ENCODE measurements at places on chromosomes 6 and 20.

GRCh38 chr6:30555816-30556065 is 548 bp downstream of the GNL1 start:
- DNase-seq, result peak; percentile 41

- DNase-seq, result no peak
These were observed 10.3 kb upstream of the TCP11 start for GRCh38 chr6:35151466-35151865.

- no peak for DNase-seq
These were observed 9.3 kb downstream of the HLA-DOA start for GRCh38 chr6:33000055-33000454.

DNA sequence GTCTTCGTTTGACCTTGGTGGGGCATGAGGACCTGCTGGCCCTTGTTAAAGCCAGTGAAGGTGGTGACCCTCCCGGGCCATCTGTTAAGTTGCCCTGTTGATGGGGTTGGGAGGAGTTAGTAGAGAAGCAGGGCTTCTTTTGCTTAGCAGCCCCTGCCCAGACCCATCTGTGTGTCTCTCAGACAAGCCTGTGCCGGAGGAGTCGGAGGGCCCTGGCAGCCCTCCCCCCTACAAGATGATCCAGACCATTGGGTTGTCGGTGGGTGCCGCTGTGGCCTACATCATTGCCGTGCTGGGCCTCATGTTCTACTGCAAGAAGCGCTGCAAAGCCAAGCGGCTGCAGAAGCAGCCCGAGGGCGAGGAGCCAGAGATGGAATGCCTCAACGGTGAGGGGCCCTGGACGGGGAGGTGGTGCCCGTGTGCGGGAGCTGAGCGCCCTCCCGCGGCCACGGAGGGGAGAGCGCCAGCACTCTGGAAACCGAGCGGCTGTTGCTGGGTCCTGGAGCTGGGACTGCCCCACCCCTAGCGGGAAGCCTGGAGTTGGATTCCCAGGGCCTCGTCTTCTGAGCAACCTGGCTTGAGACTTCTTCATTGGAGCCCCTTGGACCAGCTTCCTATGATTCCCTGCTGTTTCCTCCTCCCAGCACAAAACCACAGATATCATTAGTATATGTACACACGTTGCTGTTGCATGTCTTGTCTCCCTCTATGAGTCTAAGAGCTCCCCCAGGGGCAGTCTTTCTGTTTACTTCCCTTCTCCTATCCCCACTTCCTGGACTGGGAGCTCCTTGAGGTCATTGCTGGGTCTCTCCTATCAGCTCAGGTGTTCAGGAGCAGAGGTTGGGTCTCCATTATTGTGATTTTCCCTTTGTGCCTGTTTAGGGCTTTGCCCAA is 27.6 kb upstream of the SRF start:
- DNase-seq, result peak; percentile 71

GRCh38 chr6:144027932-144028587 is 20.0 kb upstream of the PLAGL1 start:
- no peak for DNase-seq

DNA sequence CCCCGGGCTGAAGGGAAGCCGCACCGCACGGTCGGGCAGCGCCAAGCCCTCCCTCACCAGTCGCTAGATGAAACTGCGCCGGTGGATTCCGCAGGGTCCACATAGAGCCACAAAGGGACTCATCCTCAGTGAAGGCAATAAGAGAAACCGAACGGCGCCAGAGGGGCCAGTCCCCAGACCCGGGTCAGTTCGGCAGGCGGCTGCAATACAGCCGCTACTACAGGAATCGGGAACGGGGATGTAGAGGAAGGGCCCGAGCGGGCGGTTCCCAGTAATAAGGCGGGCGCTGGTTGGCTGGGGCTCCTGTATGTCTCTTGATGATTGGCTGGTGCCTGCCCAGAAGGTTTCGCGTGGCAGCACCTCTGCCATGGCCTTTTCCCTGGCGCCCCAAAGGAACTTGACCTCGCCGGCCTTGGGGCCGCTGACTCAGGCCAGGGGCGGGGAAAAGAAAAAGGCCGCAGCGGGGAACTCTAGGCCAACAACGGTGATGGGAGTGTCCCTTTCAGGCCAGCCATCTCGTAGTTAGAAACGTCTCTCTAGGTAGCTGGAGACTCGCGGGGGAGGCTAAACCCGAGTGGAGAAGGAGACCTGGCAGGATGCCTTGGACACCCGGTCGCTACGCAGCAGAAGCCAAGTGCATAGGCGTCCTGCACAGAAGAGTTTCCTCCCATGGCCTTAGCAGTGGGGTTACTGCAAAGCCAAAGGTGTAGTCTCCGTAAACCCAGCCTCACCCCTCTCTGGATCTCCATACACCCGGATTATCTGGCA is at the start of gene IBTK:
TSS of gene IBTK (minus strand) at position 240 of the 768 bp plus-strand sequence. CDS start 7,258 bp downstream, outside the sequence.
- peak; percentile 95 for DNase-seq

GRCh38 chr20:63274381-63275228 is 2.0 kb downstream of the ARFGAP1 start:
- no peak for DNase-seq

All from putamen (tissue), 1 donor.